ENCODE measurements at places on chromosomes 11 and 22. TPM values are rescaled to one million over a fixed set of nuclear protein-coding genes. Genes with fewer than 3 reads are reported as not detected.

FOLR2 gene
- not detected for total RNA-seq

OR51I1 gene
- total RNA-seq = not detected

MMP8 gene
- total RNA-seq = not detected

CSNK2A3 gene
- 1.7 TPM for total RNA-seq

ART1 gene
- not detected for total RNA-seq
